ENCODE measurements at places on chromosomes 7 and 10.

DNA sequence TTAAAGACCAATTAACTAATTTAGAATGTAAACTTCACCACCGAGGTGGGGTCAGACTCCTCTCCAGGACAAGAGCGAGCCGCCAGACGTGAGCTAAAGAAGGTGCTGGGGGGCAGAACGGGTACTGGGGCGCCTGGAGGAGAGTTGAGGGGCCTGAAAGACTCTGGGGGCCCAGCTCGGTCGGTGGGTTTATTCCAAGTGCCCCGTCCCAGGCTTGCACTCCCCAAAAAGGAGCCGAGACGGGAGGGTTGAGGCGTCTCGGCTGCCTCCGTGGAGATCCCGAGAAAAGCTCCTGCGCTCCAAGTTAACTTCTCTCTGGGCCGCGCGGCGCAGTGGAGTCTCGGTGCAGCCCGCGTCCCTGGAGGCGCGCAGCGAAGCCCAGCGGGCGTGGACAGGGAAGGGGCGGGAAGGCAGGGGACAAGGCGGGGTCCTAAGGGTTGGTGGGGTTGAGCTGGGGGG, 553.3 kb downstream of the TFEC start:
- DNase-seq: no peak

GRCh38 chr10:26528715-26529393, 90.7 kb downstream of the APBB1IP start:
- no peak for DNase-seq

DNA sequence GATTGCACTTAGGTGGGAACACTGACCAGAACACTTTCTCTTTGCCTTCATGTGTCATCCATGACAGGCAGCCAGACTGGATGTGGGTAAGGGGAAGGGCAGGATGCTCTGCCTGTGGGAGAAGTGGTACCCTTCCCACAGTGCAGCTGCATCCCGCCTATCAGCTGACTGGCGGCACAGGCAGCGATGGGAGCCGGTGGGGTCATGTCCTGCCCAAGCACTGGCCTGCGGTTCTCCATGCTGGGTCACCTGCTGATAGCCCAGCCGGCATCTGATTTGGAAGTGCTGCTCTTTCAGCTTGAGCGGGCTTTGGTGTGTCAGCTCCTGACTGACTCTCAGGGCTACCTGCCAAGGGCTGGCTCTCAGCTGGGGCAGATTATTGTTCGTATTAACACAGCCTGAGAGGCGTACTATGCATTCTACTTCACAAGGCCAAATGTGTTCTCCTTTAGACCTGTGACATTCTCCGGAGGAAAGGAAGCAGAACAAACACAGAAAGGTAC, 105.2 kb upstream of the PDLIM1 start:
- DNase-seq: no peak

DNA sequence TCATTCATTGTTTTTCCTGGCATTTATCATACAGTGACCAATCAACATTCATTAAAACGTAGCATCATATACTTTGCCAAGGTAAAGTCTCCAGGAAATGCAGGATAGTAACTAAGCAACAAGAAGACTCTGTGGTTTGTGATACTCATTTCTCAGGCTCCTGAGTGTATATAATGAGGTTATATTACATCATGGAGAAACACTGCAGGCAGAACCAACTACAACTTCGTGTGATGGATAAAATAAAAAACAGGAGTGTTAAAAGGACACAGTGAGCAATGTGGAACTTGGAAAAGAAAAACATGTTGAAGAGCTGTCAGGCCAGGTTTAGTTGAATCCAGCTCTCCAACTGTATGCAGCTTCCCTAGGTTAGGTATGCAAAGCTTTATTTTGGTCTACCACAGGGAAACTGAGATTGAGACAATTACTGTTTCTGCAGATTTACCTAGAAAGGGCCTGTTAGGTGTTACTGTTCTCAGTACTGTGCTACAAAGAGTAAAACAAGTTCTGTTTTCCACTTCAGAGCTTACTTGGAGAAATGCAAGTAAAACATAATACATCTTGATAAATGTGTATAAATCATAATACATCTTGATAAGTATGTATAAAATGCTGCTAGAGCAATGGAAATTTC, 7.8 kb upstream of the CCNY start:
- peak; percentile 4 for DNase-seq

DNA sequence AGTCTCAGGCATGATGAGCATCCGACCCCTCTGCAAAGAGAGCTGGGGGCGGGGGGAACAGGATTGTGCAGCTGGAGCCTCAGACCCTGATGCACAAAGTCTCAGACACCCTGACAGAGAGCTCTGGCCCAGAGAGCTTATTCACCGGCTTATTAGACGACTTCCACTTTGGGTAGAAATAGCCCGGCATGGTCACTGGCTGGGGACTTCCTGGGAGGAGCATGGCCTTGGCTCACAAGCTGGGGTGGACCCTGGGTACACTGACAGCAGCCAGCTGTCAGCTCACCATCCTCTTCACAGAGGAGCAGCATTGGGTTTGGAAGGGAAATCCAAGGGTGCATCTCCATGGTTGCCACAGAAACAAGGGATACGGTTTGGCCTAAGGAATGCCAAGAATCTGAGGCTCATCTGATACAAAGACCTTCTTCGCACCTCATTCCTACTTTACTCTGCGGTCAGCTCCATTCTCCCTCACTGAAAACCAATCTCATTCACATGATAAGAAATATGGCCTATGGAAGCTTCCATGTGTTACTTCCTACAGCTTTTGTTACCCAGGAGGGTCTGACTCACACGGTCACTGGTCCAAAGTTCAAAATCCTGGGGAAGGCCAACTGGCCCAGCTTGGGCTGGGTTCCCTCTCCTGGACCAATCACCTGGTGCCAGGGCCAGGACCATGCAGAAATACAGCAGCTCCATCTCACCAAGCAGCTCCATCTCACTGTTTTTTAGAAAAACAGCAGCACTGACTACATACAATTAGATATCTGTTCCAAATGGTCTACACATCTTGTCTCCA, 25.1 kb downstream of the ZNF467 start:
- no peak for DNase-seq

GRCh38 chr7:157090485-157091165, 48.1 kb upstream of the UBE3C start:
- DNase-seq: no peak

GRCh38 chr7:73921623-73922528, 60.9 kb downstream of the TMEM270 start:
- no peak for DNase-seq

- DNase-seq: peak; percentile 30
Observed at GRCh38 chr10:70461397-70462348, 16.9 kb upstream of the PALD1 start.

DNA sequence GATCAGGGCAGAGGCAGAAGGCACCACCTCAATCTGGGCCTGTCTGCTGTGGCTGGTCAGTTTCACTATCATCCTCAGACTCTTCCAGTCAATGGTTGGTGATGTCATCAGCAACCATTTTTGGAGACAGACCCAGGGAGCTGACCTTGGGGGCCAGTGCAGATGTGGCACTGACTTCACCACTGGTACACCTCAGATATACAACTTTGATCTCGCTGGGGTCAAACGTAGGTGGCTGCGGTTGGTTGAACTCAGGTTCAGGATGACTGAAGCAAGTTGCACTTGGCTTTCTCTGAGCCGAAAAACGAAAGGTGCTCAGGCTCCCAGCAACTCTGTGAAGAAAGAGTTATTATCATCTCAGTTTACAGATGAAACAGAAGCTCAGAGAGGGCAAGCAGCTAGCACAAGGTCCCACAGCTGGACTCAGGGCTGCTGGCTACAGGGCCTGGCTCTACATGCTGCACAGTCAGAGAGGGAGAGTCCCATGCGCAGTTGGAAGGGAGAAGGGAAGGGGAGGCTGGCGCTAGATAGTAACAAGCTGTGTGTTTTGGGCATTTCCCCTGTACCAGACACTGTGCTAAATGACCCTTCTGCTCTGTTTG, 27.2 kb downstream of the ANKRD16 start:
- no peak for DNase-seq

GRCh38 chr7:159280008-159280407, 135.3 kb upstream of the VIPR2 start:
- DNase-seq: no peak

GRCh38 chr10:91604553-91605534, 28.0 kb downstream of the PPP1R3C start:
- DNase-seq: no peak

- no peak for DNase-seq
Observed at GRCh38 chr7:426510-426909, 93.1 kb downstream of the PDGFA start.

DNA sequence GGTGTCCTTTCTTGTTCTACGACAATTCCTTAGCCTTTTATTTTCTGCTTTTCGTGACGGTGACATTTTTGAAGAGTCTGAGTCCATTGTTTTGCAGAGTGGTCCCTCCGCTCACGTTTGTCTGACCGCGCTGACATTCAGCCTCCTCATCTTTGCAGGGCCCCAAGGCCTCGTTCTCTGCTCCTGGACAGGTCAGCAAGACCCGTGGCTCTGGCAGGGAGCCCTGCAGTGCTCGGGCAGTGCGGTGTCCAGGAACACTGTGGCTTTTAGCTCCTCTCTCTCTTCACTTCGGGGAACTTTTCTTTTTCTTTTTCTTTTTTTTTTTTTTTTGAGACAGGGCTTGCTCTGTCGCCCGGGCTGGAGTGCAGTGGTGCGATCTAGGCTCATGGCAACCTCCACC, 142.5 kb downstream of the DNAJB6 start:
- no peak for DNase-seq

DNA sequence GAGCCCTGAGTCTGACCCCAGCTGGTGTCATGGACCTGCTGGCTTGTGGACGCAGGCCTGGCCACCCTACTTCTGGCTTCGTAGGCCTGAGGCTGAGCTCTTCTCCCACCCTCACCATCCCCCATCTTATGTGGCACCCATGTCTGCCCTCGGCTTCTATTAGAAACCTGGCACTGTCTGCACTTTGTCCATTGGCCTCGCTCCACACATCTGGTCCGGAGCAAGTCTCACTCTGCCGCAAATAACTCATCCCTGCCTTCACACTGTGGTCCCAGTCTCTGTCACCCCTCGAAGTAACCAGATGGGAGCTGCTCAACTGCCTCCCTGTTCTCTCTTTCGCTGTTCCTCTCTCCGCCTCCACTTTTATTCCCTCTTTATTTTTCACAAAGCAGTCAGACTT, 78.6 kb downstream of the TRRAP start:
- DNase-seq: no peak

DNA sequence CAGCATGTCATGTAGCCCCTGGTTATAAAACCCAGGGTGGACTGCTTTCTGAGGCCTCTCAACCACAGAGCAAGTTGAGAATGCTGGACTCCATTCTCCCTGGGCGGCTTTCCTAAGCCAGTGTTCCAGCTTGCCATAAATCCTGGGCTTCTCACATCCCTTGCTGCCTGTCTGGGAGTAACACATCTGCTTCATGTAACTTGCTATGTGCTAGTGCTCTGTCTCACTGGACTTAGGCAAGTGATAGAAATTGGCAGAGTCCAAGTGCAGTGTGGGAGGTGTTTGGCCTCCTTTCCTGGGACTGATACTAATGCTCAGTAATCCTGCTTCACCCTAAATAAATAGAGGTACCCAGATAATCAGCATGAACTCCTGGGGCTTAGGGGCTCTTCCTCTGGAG, 277.1 kb upstream of the POM121L12 start:
- no peak for DNase-seq

DNA sequence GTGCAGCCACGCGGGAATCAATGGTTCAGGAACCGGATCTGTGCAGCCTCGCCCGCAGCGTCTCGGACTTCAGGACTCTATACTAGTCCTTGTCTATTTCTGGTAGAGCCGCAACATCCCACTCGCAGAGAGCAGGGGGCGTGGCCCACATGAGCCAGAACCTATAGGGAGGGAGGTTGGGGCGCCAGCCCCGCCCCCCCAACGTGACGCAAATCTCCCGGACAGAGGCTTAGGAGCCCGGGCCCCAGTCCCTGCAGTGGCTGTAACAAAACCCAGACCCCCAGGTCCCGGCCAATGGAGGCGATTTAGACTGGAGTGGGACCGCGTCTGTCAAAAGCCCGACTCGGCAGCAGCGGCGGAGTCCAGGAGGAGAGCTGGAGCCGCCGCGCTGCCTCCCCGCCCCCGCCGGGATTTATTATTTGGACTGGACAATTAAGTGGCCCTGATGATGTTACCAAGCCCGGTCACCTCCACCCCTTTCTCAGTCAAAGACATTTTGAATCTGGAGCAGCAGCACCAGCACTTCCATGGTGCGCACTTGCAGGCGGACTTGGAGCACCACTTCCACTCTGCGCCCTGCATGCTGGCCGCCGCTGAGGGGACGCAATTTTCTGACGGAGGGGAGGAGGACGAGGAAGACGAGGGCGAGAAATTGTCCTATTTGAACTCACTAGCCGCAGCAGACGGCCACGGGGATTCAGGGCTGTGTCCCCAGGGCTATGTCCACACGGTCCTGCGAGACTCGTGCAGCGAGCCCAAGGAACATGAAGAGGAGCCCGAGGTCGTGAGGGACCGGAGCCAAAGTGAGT, at the start of gene NKX2-3:
NKX2-3 (plus strand) TSS at position 256 of the 809 bp plus-strand sequence; CDS start at position 446, 190 bp downstream.
- DNase-seq: no peak

- no peak for DNase-seq
Observed at GRCh38 chr10:74813381-74814259, 12.8 kb upstream of the KAT6B start.

DNA sequence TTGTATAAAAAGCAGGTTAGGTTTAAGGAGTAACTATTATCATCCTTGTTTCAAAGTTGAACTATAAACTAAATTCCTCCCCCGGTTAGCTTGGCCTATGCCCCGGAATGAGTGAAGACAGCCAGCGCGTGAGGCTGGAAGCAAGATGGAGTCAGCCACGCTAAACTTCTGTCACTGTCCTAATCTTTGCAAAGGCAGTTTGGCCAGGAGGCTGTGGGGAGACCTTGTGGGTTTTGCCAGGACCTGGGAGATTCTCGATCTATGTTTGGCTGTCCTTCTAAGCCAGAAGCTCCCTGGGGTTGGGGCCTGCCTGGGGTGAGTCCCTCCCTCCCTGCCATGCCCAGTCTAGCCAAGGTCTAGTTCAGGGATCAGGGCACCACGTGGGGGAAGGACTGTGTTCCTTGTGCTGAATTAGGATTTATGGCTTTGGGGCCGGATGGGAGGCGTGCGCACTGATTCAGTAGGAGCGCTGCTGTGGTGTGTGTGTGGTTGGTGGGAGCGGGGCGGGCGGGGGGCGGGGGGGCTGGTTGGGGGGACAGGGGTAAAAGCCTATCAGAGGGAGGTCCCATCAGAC, 871 bp upstream of the GTF2IRD1 start:
- no peak for DNase-seq

GRCh38 chr10:29022513-29022912, 266.4 kb upstream of the LYZL1 start:
- no peak for DNase-seq

- DNase-seq: no peak
Observed at GRCh38 chr10:45470098-45471012, 96.3 kb downstream of the ALOX5 start.

GRCh38 chr10:132562177-132562915, 24.8 kb downstream of the INPP5A start:
- DNase-seq: no peak

GRCh38 chr7:158550886-158551452, 36.7 kb downstream of the PTPRN2 start:
- no peak for DNase-seq

DNA sequence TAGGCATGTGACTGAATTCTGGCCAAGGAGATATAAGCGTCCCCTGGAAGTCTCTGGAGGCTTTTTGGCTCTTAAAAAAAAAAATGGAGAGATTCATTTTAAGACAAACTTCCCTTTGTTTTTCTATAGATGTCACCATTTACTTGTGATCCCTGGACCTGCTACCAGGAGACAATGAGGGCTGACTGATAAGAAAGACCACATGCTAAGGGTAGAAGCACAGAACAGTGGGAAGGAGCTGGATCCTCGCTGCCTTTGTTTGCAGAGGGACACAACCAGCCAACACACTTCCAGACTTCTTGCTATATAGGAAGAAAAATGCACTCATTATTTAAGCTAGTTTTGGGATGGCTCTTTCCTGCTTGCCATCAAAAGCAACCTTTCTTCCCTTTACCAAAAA, 172.2 kb downstream of the GRM8 start:
- no peak for DNase-seq
